ENCODE measurements at places on chromosomes 6 and 20.

- no peak for DNase-seq
Measured at GRCh38 chr20:40148886-40149285, 540.1 kb downstream of the MAFB start.

- DNase-seq = no peak
Measured at GRCh38 chr20:51486197-51487005, 56.1 kb downstream of the NFATC2 start.

GRCh38 chr6:157099912-157100593 is 223.3 kb downstream of the TMEM242 start:
- DNase-seq = no peak

DNA sequence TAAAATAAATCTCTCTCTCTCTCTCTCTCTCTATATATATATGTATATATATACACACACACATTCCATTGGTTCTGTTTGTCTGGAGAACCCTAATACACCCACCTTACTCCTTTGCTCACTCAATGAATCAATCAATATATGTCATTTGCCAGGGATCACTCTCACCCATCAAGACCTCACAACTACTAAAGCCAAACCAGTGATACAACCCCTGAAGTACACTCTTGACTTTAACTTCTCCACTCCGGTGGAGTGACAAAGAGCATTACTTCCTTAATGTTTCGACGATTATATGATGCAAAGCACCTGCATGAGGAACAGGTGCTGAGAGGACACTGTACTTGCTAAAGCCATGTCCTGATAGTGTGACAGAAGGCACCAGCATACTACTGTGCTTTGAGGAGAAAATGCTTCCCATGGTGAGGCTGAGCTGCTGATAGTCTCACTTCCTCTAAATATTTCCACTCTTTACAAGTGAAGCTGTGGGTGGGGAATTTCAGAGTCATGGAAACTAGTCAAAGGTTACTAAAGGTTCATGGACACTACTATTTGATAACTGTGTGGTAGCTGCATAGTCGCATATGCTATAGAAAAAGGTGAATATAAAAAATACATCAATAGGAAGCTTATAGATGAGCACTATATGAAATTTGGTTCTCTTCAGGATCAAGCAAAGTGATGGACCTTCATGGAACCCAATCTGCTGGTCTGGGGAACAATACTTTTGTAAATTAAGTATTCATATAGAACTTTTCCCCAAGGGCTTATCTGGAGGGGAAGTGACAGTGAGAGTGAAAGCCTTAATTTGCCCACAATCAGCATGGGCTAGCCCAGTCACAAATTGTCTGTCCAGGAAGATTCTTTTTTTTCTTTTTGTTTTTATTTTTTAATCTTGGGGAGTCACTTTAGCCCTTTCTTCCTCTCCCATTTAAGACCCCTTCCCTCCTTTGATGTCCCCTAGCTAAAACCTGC is 141.9 kb upstream of the NEDD9 start:
- DNase-seq = no peak

- no peak for DNase-seq
Measured at GRCh38 chr6:157456524-157456829, 75.5 kb downstream of the ZDHHC14 start.

- no peak for DNase-seq
Measured at GRCh38 chr6:26366504-26366903, 1.5 kb downstream of the BTN3A2 start.
